CD4-positive, alpha-beta T cell (primary cell): ENCODE measurements at places on chromosomes 12 and 14.

- DNase-seq: no peak
These were observed 327.8 kb downstream of the PDZRN4 start for GRCh38 chr12:41515953-41516352.

GRCh38 chr12:49255857-49256637 is 8.8 kb upstream of the TUBA1C start:
- no peak for DNase-seq

DNA sequence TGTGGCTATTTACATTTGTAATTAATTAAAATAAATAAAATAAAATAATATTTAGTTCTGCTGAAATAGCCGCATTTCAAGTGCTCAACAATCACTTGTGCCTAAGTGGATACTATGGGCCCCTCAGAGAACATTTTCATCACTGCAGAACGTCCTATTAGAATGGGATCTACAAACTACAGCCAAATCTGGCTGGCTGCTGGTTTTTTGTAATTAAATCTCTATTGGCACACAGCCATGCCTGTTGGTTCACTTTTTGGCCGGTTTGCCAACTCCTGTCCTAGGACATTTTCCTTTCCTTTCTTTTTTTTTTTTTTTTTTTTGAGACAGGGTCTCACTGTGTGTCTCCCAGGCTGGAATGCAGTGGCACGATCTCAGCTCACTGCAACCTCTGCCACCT is 9.8 kb downstream of the CCDC63 start:
- DNase-seq: no peak

- DNase-seq: no peak
These were observed 18.7 kb downstream of the DTX1 start for GRCh38 chr12:113075137-113075683.

- no peak for DNase-seq
These were observed 156.0 kb downstream of the SAMD4A start for GRCh38 chr14:54722791-54723432.

- DNase-seq: no peak
These were observed 76.2 kb downstream of the BCL11B start for GRCh38 chr14:99195602-99196309.

DNA sequence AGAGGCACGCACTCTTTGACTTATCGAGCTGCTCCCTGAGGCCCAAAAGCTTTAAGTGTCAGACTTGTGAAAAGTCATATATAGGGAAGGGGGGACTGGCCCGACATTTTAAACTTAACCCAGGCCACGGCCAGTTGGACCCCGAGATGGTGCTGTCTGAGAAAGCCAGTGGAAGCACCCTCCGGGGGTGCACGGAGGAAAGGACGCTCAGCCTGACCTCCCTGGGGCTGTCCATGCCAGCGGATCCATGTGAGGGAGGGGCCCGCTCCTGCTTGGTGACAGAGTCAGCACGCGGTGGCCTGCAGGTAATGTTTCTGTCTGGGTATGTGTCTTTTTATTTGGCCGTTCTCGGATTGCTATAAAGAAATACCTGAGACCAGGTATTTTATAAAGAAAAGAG is 7.0 kb downstream of the ZNF839 start:
- no peak for DNase-seq

- DNase-seq: peak; percentile 39
These were observed 1.2 kb downstream of the WNT5B start for GRCh38 chr12:1630133-1630826.
